Stimulated activated CD8-positive, alpha-beta memory T cell treated with anti-CD3 and anti-CD28 coated beads, Interleukin-4, amount 100 ng/mL, for 4 hours (primary cell): ENCODE measurements at places on chromosomes 4 and X.

- DNase-seq = no peak
These were observed 737.7 kb downstream of the NLGN4X start for GRCh38 chrX:5490786-5491563.

DNA sequence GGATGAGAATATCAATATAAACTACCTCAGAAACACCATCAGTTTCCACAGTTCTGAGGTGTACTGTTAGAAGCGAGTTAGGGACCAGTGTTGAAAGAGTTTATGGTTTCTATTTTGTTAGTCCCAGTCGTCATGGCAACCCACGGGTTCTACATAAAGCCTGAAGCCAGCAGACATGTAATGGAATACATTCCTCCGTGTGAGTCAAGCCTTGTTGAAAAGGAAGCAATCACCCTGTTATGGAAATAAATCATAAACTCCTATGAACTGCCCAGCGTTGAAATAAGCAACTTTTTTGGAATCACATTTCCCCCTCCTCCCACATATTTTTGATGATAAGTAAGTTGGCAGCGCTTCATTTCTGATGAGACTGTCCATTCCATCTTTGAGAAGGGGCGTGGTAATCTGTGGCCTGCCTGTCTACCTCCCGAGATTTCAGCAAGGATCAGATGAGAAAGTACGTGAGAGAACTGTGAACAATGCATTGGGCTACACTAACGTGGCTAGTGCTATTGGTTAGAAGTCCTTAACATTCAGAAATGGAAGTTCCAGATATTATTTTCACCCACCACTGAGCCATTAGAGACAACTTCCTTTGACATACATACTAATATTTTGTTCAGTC lies 40.4 kb upstream of the PDHA1 start:
- DNase-seq = no peak

DNA sequence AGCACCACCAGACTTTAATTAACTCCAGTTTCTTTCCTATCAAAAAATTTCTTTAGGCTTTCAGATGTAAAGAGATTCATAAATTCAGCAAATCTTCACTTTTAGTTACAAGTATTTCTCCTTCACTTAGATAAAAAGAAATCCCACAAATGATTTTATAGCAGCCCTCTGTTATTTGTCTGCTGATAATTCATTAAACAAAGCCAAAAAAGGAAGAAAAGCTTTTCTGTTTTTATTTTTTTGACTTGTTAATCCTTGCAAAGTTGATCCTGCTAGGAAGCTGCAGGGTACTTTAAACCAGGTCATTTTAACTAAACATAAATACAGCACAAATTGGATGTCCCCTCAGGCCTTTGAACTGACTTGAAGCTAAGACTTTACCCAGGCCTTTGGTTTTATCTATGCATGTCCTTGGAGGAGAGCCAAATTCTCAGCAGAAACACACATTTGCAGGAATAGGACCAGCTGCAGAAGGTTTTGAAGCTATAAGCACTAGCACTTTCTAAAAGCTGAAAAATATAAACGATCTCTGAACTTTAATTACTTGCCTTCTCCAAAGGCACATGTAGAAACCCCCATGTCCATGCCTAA lies 57.5 kb downstream of the PCDH18 start:
- no peak for DNase-seq

- no peak for DNase-seq
These were observed 196.2 kb upstream of the TENT5D start for GRCh38 chrX:80223982-80224579.

DNA sequence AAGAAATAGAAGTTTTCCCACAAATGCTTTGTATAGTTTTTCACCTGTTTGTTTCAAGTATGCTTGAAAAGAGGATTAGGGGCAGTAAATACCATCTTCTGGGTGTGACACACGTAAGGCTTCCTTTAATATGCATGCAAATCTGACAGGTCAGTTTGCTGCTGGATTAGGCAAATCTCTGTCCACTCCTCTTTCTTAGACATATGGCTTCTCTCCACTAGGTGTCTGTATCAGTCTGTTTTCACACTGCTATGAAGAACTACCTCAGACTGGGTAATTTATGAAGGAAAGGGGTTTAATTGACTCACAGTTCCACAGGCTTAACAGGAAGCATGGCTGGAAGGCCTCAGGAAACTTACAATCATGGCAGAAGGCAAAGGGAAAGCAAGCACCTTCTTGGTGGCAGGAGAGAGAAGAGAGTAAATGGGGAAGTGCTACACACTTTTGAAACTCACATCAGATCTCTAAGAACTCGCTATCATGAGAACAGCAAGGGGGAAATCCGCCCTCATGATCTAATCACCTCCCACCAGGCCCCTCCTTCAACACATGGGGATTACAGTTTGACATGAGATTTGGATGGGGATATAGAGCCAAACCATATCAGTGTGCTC lies 66.9 kb downstream of the TAB3 start:
- no peak for DNase-seq

GRCh38 chrX:5718651-5719050 lies 510.0 kb downstream of the NLGN4X start:
- no peak for DNase-seq

- no peak for DNase-seq
These were observed 65.4 kb downstream of the CXXC4 start for GRCh38 chr4:104429150-104429741.

DNA sequence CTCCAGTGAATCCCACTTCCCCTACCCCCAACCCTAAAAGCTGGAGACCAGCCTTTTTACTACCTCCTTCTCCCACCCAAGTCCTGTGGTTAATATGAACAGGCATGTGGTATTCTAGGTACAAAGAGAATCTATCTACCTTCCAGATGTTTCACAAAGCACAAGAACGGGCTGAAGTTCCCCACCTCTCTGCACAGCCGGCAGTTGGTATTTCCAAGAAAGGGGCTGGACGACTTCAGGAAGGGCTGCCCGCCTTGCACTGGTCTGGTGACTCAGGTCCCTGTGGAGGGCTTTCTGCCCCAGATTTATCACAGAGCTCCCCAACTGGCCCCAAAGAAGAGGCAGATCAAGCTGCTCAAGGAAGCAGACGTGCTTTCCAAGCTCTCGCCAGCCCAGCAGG lies 4.5 kb downstream of the FAM47E start:
- no peak for DNase-seq

DNA sequence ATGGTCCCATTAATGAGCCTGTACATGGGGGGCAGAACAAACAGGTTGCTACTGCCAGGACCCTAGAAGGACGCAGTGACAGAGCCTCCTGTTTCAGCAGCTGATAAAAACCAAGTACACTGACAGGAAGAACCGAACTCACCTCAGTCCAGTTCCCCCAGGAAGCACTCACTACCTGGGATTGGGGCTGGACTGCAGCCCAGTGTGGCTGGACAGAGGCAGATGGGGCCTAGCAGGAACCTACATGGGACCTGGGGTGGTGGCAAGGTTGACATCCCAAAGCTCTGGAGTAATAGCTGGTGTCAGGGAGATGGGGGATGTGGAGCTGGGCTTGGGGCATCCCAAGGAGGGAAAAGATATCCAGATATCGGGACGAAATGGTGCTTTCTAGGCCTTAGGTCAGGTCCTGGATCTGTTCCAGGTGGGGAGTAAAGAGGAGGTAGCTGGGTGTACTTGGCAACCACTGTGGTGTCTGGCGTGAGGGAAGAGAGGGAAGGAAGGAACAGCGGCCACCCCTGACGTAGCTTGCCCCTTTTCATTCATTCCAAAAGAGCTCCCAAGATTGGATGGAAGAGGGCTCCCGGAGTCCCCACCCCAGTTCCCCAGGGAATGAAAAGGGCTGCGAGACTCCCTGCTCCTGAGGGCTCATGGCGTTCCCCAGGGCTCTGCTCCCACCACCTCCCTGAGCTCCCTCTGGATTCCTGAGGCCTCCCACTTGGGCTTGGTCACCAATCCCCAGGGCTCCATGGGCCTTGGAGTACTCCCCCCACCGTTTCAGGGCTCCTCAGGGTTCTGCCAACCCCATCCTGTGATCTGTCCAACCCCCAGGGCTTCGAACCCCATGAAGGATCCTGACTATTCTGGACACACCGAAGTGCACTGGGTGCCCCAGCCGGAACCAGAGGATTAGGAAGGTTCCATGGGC lies 4.5 kb downstream of the EMD start:
- no peak for DNase-seq

- DNase-seq = no peak
These were observed 170.3 kb upstream of the KIT start for GRCh38 chr4:54487491-54487890.

- no peak for DNase-seq
These were observed 17.5 kb downstream of the STX18 start for GRCh38 chr4:4524364-4524763.

- DNase-seq = no peak
These were observed 670 bp downstream of the PAPSS1 start for GRCh38 chr4:107719207-107719921.

- DNase-seq = no peak
These were observed 347.7 kb downstream of the FBXO8 start for GRCh38 chr4:173935622-173936405.

DNA sequence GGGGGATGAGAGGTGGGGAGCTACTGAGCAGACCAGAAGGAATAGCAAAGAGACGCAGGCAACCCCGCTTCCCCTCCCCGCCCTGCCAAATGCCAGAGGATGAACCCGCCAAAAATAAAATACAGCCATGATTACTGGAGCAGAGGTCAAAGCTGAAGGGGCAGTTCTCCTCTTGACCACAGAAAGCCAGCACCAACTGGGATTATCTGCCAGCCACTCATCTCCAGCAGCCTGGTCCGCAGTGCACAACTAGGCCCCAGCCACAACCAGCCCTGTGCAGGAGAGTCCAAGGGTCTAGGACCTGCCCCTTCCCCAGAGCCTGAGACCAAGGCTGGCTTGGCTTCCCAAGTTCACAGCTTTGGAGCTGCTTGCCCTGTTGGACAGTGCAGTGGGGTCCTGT lies 67.4 kb upstream of the BCOR start:
- no peak for DNase-seq

GRCh38 chr4:150145090-150145945 lies 67.1 kb downstream of the DCLK2 start:
- no peak for DNase-seq

GRCh38 chr4:10077076-10077475 lies 39.5 kb downstream of the WDR1 start:
- DNase-seq = no peak

GRCh38 chr4:109873791-109874514 lies 26.0 kb downstream of the LRIT3 start:
- DNase-seq = no peak

DNA sequence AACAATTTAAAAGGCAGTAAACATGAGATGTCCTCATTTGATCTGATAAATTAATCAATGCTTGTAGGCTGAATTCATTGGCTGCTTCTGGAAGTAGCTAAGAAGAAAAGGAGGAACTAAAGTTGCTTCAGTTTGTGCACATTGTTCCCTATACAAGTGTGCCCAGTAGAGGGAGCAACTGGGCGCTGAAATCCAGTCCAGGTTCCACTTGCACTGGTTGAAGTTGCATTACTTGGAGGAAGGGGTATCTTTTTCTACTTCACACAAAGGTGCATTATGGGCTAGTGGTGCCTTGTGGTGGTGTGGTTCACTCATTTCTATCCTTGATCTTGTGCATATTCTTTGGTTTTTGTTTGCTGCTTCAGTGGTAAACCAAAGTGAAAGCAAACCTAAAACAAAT lies 67.9 kb upstream of the SOX3 start:
- no peak for DNase-seq

DNA sequence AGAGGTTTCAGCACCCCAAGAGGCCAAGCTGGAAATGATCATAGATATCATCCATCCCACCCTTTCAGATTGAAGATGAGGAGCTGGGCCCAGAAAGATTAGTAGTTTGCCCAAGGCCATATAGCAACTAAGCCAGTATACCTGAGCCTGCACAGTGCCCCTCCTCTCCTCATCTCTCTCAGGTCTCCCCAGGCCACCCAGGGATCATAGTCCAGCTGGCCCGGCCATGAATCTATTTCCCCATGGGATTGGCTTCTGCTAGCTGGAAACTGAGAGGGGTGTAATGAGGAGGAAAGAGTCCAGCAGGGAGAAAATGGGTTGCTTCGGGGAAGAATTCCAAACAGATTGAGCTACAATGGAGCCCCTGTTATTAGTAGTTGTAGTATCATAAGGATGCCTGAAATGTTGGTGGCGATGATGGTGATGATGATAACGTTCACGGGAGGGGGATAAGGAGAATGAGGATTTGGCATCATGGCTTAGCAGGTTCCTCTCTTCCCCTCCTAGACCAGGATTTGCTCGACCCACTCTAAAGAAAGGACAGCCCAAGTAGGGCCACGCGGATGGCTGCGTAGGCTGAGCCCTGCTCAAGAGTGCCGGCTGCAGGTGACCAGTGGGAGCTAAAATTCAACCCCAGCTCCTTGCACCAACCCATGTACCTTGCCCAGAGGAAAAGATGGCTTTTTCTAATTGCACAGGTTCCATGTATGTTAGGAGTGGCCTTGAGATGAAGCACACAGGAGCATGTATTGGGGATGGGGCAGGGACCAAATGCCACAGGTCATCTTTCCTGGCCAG lies 117.8 kb upstream of the PJA1 start:
- no peak for DNase-seq

GRCh38 chr4:8478801-8479744 lies 38.5 kb downstream of the TRMT44 start:
- DNase-seq = no peak

DNA sequence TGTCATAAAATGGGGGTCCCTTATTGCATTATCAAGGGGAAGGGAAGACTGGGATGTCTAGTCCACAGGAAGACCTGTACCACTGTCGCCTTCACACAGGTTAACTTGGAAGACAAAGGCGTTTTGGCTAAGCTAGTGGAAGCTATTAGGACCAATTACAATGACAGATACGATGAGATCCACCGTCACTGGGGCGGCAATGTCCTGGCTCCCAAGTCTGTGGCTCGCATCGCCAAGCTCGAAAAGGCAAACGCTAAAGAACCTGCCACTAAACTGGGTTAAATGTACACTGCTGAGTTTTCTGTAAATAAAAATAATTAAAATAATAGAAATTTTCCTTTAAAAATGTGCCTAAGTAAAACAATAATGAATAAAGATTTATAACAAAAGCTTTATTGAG lies 30.6 kb downstream of the AASDH start:
- no peak for DNase-seq

DNA sequence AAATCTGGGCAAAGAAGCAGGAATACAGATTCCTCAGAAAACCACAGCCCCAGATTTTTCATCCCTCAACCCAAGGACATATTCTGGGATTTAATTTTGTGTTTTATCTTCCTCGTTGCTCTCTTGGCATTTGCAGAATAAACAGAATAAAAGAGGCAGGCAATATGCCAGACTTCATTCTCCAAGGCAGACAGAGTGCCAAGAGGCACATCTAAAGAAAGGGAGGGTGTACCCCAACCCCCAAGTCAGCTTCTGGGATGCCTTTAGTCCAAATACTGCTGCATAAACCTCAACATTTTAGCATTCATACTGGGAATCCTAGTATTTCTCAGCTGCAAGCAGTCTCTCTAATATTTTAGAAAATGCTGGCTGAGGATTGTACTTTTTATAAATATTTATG lies 629.2 kb downstream of the KLHL13 start:
- no peak for DNase-seq

- DNase-seq = no peak
These were observed 28.1 kb upstream of the HPSE start for GRCh38 chr4:83362492-83363329.

DNA sequence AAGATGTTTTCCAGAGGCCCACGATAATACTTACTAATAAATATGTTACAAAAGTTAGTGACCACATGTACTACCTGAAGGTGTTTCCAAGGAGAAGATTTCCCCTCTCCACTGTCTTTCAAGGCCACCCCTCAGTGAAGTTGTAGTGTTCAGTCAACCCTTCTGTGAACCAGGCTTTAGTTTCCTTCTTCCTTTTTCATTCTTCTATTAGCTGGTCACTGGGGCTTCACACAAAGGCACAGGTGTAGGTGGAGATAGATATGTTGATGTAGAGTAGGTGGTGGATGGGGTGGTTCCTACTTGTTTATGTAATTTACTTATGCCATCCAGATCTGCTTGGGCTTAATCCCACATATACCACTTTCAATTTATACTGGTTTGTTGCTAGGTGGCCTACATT lies 43.3 kb upstream of the ADAM29 start:
- DNase-seq = no peak
